ENCODE measurements at places on chromosomes 4 and X. TPM values are rescaled to one million over a fixed set of nuclear protein-coding genes. Genes with fewer than 3 reads are reported as not detected.

DNA sequence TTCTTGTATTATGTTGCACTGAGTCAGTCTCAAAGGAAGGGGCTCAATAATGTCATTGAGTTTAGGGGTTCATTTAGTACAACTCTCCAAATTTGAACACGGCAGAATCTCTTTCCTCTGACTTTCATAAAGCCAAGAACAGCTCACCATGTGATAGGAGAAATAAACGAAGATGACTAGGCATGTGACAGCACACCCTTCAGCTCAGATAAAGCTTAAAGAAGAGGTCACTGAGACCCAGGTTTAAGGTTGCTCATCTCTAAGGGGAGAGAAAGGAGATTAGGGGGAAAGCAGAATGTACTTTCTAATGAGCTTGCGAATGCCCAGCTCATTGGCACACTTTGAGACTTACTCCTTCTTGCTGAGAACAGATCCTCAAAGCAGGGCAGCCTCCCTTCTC, 89.0 kb downstream of the PLAC1 start:
- peaks cover 21% of the 10 kb centered on the region for H3K4me1 ChIP-seq
- H3K27ac ChIP-seq, result no peak overlapping the region

- peaks cover 3% of the 10 kb centered on the region for H3K4me1 ChIP-seq
- no peak for DNase-seq
- no peak overlapping the region for H3K4me3 ChIP-seq
These were observed 5.3 kb downstream of the FGF5 start for GRCh38 chr4:80271801-80272200.

GRCh38 chr4:108636246-108636645, 14.2 kb upstream of the OSTC start:
- H3K4me1 ChIP-seq, result no peaks in the 10 kb centered on the region
- no peak for DNase-seq
- H3K27ac ChIP-seq, result no peak overlapping the region
- no peaks in the 10 kb centered on the region for H3K36me3 ChIP-seq

DNA sequence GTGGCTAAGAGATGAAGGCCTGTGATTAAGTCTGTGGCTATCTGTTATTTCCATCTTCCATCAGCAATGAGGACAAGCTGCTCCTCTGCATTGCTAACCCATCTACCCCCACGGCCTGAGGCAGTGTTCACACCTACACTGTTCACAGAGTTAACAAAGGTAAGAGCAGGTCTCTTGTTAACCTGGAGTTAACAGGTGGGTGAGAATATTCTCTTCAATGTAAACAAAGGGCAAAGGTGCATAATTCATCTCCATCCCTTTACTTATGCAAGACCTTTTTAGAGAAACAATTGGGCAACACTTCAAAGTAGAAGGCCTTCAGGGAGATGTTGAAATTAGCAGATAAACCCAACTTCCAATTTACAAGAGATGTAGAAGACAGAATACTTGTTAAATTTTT, 2.8 kb downstream of the SLC35A2 start:
- H3K36me3 ChIP-seq, result no peaks in the 10 kb centered on the region
- no peak overlapping the region for H3K27ac ChIP-seq
- DNase-seq, result no peak

DNA sequence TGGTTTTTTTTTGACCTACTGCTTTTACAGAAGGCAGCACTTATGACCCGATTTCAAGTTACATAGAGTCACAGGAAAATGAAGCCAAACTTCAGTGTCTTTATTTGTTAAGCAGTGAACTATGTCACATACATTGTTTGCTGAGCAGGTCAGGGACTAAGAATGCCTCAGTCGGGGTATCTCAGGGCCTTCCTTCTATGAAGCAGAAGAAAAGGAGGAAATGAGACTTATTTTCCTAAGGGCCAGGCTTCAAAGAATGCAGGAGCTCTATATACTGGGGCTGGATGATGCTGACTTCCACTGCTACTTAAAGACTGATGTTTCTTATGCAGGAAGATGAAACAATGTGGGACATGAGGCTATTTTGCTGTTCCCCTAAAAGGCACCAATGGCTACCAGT, 558.4 kb upstream of the IGFBP7 start:
- DNase-seq, result peak; percentile 4
- no peaks in the 10 kb centered on the region for H3K36me3 ChIP-seq
- no peak overlapping the region for H3K27ac ChIP-seq
- no peak overlapping the region for H3K4me3 ChIP-seq
- no peaks in the 10 kb centered on the region for H3K4me1 ChIP-seq

DNA sequence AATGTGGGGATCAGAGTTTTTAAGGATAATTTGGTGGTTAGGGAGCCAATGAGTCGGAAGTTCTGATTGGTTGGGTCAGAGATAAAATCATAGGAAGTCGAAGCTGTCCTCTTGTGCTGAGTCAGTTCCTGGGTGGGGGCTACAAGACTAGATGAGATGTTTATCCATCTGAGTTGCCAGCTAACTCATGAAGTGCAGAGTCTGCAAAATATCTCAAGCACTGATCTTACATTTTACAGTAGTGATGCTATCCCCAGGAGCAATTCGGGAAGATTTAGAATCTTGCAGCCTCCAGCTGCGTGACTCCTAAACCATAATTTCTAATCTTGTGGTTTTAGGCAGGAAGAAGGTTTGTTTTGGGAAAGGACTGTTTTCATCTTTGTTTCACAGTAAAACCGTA, 565.8 kb upstream of the SPANXN1 start:
- H3K4me1 ChIP-seq, result no peaks in the 10 kb centered on the region
- no peaks in the 10 kb centered on the region for H3K36me3 ChIP-seq
- H3K4me3 ChIP-seq, result no peak overlapping the region
- no peak overlapping the region for H3K27ac ChIP-seq
- no peak for DNase-seq

The LINC00632 gene
- total RNA-seq, result 12.0 TPM

DNA sequence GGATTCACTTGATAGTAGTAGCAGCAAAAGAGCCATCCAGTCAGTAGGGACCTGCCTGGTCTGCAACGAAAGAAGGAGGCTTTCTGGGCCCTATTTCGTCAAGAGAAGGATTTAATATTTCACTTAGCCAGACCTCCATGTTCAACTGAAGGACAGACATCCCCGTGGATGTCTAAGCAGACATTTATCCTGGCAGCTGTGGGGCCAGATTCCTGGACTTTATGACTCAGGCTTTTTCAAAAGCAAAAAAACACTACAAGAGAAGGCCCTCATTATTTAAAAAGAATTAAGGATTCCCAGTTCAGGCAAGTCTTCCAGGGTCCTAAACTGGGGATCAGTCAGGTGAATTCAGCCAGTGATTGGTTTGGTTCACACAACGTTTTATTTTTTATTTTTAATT, 88.5 kb upstream of the TSPAN5 start:
- H3K27me3 ChIP-seq, result no peaks in the 10 kb centered on the region
- H3K4me3 ChIP-seq, result no peak overlapping the region
- H3K36me3 ChIP-seq, result no peaks in the 10 kb centered on the region
- H3K4me1 ChIP-seq, result peaks cover 36% of the 10 kb centered on the region
- peak; percentile 7 for DNase-seq

DNA sequence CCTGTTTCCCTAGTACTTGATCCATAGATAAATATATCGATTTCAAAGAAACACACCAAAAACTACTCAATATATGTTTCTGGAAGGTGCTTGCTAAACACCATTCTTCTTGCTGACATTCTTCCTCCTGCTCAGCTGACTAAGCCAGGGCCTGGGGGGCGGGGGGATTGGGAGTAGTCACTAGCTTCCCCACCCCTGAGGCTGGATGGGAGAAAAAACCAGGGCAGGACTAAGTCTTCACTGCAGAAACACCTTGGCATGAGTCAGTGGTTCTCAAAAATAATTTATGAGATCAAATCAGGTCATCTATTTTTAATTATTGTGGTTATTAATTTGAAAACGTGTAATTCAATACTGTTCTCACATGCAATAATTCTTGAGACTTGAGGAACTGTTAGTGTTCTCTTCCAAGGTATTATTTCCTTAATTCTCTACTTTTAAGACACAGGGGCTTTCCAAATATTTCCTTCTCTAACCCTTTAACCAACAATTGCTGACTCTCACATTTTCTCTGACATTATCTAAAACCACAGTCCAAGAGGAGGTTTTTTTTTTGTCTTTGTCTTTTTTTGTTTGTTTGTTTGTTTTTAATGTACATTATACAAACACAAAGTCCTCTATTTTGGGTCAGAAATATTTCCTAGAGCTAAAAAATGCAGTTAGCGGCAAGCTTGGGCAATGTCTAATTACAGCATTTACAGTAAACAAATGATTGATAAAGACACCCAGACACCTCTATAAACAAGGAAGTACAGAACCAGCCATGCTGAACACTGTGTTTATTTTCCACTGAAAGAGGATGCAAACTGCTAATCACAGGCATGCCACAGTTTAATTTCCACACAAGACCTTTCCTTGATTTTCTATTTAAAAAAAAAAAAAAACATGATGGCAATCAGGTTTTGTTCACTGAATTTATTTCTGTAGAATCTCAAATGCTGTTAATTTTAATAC, 120.3 kb upstream of the USP9X start:
- no peaks in the 10 kb centered on the region for H3K36me3 ChIP-seq
- no peak for DNase-seq
- H3K27ac ChIP-seq, result no peak overlapping the region
- no peaks in the 10 kb centered on the region for H3K27me3 ChIP-seq
- no peak overlapping the region for H3K4me3 ChIP-seq

The FATE1 gene
- total RNA-seq, result not detected
